ENCODE measurements at places on chromosomes 13 and 19.

DNA sequence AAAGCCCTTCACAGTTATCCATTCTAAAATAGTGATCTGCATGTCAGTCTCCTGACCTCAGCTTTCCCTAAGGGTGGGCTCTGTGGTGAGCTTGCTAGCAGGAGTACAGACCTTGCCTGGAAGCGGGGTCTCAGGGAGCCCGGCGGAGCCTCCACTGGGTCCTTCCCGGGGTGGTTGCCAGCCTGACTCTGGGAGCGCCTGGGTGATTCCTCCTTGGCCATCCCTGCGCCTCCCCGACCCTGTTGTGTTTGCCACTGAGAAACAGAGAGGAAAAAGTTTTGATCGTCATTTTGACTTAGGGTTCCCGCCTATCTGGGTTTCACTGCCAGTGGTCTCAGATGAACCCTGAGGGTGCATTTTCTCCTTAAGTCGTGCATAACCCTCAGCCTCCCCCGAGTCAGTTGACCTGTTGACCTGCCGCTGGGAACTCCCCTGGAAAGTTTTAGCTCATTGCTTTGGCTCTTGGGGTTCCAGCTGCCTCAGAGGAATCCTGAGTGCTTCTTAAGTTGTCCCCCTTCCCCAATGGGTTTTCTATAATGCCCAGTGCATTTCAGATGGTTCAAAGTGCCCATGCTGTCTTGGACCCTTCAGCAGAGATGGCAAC is 117.8 kb downstream of the RAB20 start:
- H3K4me1 ChIP-seq = peaks cover 17% of the 10 kb centered on the region
- no peaks in the 10 kb centered on the region for H3K36me3 ChIP-seq
- no peak overlapping the region for H3K4me3 ChIP-seq

GRCh38 chr13:49936968-49937273 is 781 bp upstream of the SPRYD7 start:
- no peak for DNase-seq
- no peaks in the 10 kb centered on the region for H3K4me1 ChIP-seq
- H3K4me3 ChIP-seq = peak overlapping the region; percentile 67
- H3K27ac ChIP-seq = no peak overlapping the region

DNA sequence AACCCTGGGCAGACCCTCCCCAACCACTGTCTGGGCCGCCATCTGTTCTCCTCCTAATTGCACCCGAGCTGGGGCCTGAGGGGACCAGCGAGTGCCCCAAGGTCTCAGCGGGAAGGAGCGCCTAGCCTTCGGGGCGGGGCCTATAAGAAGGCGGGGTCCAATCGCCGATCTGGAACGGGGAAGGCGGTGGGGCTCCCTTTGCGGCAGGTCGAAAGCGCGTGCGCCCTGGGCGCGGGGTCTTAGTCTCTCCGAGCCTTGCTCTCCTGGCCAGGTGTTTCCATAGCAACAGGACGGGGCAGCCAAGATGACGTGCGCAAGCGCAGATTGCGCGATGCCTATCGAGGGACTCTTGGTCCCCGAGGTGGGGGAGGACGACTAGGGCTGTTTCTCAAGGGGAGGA is 2.8 kb downstream of the MAST1 start:
- no peaks in the 10 kb centered on the region for H3K27me3 ChIP-seq
- H3K4me3 ChIP-seq = no peak overlapping the region
- no peak for DNase-seq
- H3K4me1 ChIP-seq = peaks cover 52% of the 10 kb centered on the region
- H3K27ac ChIP-seq = no peak overlapping the region

DNA sequence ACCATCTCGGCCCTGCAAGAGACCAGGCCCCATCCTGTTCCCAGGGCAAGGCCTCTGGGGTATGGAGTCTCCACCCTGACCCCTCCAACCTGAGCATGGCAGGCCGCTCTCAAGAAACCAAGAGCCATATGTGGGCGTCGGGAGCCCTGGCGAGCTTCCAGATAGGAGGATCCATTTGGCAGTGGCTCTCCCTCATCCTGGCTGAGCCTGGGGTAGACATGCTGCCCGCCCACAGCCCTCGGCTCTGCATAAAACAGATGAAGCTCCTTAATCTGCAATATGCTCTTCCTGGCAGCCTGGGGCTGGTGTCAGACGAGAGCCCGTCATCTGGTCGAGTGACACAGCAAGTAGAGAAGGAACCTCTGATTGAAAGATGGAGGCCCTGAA is 6.1 kb downstream of the ATP13A1 start:
- H3K27me3 ChIP-seq = no peaks in the 10 kb centered on the region
- H3K27ac ChIP-seq = no peak overlapping the region
- DNase-seq = no peak
- H3K4me3 ChIP-seq = no peak overlapping the region
- peaks cover 6% of the 10 kb centered on the region for H3K4me1 ChIP-seq

- DNase-seq = no peak
- no peaks in the 10 kb centered on the region for H3K4me1 ChIP-seq
- H3K27me3 ChIP-seq = no peaks in the 10 kb centered on the region
- no peak overlapping the region for H3K4me3 ChIP-seq
Observed at GRCh38 chr13:103878891-103879605, 812.8 kb upstream of the SLC10A2 start.

- no peaks in the 10 kb centered on the region for H3K36me3 ChIP-seq
- no peak overlapping the region for H3K4me3 ChIP-seq
- no peaks in the 10 kb centered on the region for H3K27me3 ChIP-seq
- DNase-seq = peak; percentile 56
- H3K27ac ChIP-seq = no peak overlapping the region
Observed at GRCh38 chr13:79631051-79631659, 150.2 kb downstream of the NDFIP2 start.
